ENCODE measurements at places on chromosomes 11 and 22. TPM values are rescaled to one million over a fixed set of nuclear protein-coding genes. Genes with fewer than 3 reads are reported as not detected.

Gene CRYBB2
- not detected for polyA plus RNA-seq

Gene SMTNL1
- polyA plus RNA-seq: 0.47 TPM

Gene TRIM29
- polyA plus RNA-seq: not detected

Gene GUCY1A2
- 0.65 TPM for polyA plus RNA-seq

Gene DDIAS
- 6.2 TPM for polyA plus RNA-seq

Gene BTBD18
- 1.5 TPM for polyA plus RNA-seq

Gene SLC22A6
- polyA plus RNA-seq: not detected

Gene LRRC10B
- 0.65 TPM for polyA plus RNA-seq

Gene SELENOH
- polyA plus RNA-seq: 289 TPM

Gene RFPL3
- not detected for polyA plus RNA-seq
